ENCODE measurements at places on chromosomes 2 and 18.

DNA sequence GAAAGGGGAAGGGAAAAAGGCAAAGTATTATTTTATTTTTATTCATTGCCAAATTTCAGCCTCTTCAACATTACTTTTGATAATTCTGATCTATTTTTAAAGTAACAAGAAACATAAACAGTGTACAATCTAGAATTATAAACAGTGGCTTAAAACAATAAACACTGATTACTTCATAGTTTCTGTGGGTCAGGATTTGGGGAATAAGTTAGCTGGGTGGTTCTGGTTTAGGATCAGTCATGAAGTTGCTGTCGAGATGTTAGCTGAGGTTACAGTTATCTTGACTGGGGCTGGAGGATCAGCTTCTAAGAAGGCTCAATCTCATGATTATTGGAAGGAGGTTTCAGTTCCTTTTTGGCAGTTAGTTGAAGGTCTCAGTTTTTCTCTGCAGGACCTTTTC, 109.2 kb downstream of the SCN2A start:
- no peak for DNase-seq

- no peak for DNase-seq
These were observed 41.1 kb downstream of the ACVR1C start for GRCh38 chr2:157587576-157587975.

GRCh38 chr2:88458633-88459032, 6.1 kb upstream of the FOXI3 start:
- no peak for DNase-seq

- no peak for DNase-seq
These were observed 562.1 kb downstream of the TMX3 start for GRCh38 chr18:68152770-68153169.

GRCh38 chr18:23887493-23887892, 127.1 kb upstream of the TTC39C start:
- no peak for DNase-seq

DNA sequence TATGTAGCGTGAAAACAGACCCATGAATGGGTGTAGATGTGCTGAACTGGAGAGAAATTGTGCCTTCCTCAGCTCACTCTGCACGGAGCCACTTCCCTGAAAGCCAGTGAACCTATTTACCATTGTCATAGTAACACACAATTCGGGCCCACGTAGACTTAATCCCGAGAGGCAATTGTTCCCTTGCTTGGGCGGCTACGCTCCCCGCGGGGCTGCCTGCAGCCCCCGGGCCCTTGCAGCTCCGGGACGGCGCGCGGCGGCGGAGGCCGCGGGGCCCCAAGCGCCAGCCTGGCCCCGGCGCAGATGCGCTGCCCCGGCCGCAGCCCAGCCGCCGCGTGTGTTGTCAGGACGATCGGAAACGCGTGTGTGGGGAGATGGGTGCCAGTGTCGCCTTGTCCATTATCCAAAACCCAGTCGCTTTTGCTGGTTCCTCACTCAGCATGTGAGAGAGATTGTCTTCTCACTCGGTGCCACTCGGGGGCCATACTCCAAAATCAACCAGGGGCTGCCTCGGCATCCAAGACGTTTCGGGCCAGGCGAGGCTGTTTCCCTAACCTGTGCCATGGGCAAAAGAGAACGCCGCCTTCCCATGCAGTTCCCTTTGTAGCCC, 17.9 kb upstream of the LRRTM1 start:
- no peak for DNase-seq

DNA sequence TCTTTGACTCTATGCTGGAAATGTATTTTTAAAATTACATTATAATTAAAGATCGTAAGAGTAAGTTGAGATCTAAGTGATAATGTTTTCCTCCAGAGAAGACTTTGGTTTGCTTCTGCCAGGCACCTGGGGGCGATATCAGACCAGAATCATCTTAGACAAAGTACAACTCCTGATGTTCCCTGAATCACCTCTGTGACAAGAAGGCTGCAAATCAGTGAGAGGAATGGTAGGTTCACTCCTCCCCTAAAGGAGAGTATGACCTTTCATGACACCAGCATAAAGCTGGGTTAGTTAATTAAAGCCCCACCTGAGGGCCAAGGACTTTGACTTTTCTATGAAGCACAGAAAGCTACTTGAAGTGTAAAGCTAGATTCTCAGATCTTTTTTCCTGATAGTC, 114.4 kb upstream of the DTNA start:
- no peak for DNase-seq

DNA sequence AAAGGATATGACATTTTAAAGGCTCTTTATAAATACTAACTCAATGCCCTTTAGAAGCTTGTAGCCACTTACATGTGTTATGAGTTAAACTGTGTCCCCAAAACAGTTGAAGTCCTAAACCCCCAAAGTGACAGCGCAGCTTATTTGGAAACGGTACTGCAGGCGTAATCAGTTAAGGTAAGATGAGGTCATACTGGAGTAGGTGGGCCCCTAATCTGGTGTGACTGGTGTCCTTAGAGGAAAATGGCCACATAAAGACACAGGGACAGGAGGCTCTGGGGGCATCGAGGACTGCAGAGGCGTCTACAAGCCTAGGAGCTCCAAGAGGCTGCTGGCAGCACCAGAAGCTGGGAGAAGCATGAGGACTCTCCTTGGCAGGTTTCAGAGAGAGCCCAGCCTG, 8.5 kb downstream of the TXNL4A start:
- no peak for DNase-seq

- no peak for DNase-seq
These were observed 23.9 kb upstream of the CCDC68 start for GRCh38 chr18:54983041-54983686.

DNA sequence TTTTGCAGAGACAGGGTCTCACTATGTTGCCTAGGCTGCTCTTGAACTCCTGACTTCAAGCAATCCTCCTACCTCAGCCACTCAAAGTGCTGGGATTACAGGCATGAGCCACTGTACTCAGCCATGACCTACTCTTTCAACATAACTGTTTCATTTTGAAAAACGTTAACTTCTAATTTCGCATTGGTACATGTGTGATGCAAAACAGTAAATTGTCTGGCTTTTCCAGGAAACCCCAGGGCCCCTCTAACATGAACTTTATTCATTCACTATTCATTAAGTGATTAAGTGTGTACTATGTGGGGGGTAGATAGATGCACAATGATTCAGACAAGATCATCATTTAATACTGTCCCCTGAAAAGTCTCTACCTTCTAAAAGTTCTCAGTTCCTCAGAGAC, 364.9 kb downstream of the SS18 start:
- no peak for DNase-seq

DNA sequence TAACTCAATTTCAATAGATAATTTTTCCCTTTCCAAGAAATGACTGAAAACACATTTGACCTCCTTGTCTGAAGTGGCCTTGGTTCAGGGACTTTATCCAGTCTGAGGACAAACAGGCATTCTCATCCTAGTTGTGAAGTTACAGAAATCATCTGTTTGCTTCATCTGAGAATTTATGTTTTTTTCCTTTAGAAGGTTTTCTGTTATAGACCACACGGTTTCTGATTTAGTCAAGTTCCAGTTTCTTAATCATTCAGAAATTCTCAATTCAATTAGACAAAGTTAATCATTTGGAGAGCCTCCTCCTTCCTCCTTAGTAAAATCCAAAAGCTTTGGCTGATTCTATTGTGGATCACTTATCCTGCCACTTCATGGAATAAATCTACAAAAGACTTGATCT, 60.9 kb downstream of the ICOS start:
- DNase-seq = no peak

GRCh38 chr2:54042341-54042740, 71.5 kb upstream of the PSME4 start:
- no peak for DNase-seq
